Hematopoietic multipotent progenitor cell treated with erythropoietin and hydrocortisone succinate and interleukin-3 and kit ligand, for 4 days (in vitro differentiated cells): ENCODE measurements at places on chromosomes 1 and 21.

DNA sequence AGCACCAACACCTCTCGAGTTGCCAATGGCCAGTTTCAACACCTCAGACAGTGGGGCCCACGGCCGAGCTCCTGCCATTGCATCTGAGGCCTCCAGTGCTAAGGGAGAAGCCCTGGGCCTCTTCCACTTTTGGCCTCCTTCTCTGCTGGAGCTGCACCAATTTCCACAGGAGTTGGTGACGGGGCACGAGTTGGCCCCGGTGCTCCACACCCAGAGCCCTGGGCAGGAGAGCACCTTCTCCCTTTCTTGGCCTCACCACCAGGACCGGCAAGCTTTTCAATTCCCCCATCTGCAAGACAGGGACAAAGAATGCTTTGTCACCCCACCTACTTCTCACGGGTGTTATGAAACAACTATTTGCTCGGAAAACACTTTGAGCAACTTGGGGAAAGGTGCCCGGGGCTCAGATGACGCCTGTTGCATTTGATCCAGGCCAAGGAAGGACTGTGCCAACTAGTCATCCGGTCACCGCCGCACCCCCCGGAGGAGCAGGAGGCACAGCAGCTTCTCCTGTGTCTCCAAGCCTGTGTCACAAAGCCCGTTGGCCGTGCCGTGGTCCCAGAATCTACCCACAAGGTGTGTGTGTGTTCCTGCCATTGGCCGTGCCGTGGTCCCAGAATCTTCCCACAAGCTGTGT is 55.2 kb downstream of the TOMM20 start:
- peak; percentile 51 for DNase-seq

GRCh38 chr1:210662291-210663050 is 333.8 kb downstream of the HHAT start:
- DNase-seq = no peak

DNA sequence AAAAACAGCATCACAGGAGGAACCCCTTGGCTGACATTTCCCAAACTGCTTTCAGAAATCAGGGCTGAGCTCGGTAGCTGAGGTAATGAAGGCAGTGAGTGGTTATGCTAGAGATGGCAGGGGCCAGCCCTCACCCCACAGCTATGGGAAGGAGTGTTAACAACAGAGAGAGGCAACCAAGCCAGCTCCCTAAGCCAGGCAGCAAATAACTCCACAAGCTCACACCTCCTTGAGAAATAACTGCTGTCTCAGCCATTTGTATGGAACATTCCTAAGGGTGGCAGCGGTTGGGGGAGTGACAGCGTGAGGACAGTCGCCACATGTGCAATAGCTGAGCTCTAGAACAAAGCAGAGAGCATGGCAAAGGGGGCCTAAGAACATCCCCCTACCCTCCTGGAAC is 42.6 kb downstream of the LMX1A start:
- DNase-seq = no peak

DNA sequence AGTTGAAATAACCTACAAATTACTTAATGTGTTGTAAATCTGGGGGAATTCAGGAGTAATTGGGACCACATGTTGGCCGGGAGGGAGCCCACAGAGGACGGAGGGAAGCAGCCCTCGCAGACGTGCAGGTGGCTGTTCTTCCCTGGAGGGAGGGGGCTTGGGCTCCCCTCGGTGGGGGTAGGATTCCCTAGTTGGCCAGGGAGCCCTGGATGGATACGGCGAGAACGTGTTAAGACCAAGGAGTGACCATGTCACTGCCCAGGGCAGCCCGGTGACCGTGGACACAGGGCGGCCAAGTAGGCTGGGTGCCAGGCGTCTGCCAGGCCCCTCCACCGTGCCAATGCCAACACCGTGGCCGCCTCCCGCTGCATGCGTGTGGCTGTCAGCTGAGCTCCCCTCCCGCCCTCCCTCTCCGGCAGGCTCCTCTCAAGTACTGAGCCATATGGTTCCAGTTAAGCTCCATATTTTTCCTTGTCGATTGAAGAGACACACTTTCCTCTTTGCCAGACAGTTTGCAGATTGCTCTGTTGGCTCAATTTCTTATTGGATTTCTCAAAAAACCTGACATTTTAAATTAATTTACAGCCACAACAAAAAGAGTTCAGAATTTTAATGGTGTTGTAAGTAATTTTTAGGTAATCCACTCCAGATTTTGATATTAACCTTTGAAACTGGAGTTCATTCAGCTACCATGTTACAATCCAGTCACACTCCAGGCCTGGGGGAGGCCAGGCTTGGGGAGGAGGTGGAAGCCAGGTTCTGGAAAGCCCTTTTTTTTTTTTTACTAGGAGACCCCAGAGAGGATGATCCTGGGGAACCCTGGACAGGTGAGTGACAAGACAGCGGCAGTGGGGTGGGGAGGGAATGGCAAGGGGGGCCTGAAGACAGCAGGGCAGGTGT is 71.2 kb downstream of the CASZ1 start:
- DNase-seq = no peak

GRCh38 chr1:26164861-26165842 is 3.6 kb downstream of the C1orf232 start:
- DNase-seq = no peak

GRCh38 chr1:165383067-165383466 is 26.6 kb upstream of the LMX1A start:
- no peak for DNase-seq

DNA sequence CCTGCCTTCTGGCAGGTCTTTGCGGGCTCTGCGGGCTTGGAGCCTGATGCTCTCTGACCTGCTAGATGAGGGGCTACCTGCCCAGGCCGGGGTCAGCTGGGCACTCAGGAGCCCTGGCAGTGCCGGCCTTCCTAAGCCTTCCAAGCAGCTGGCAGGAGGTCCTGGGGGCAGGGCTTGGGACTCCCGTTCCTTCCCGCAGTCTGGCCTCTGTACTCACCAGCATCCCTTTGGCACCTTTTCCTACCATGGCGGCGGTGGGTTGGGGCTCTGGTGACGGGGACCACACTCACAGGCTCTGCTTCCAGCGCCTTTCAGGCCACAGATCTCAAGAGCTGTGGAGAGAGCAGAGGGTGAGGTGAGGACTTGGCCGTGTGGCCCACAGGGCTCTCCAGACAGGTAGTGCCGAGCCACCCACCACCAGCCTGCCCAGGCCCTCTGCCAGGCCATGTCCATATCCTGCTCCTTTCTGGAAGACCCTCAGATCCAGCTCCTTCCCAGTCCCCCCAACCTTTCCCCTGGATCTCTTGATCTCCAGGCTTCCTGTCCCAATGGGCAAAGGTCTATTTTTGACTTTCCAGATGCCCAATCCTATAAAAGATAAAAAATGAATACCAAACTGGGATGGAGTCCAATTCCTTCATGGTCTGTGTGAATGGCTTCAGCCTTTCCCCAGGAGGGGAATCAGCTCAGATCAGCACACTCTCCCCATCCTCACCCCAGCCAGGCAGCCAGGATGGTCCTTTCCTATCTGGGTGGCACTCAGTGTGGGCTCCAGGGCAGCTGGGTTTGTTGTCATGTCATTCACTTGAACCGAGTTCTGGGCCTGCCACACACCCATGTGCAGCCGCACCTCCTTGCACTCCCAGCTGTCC is 7.0 kb downstream of the SLC6A9 start:
- DNase-seq = no peak

DNA sequence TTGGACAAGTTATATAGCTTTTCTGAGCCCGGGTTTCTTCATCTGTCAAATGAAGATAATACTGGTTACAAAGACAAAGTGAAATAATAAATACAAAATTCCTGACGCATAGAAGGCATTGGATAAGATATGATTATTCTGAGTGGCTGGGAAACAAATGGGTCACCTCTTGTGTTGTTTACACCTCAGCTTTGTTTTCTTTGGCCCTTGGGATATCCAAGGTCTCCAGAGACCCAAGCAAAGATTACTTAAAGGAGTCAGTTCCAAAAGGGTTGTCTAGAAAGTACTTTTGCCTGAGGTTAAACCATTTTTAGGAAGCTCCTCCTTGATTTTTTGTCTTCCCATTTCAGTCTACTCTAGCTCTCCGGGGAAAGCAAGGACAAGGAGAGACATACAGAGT is 9.7 kb downstream of the KHDRBS1 start:
- no peak for DNase-seq

- no peak for DNase-seq
These were observed 109.3 kb downstream of the KAZN start for GRCh38 chr1:14707531-14708445.

DNA sequence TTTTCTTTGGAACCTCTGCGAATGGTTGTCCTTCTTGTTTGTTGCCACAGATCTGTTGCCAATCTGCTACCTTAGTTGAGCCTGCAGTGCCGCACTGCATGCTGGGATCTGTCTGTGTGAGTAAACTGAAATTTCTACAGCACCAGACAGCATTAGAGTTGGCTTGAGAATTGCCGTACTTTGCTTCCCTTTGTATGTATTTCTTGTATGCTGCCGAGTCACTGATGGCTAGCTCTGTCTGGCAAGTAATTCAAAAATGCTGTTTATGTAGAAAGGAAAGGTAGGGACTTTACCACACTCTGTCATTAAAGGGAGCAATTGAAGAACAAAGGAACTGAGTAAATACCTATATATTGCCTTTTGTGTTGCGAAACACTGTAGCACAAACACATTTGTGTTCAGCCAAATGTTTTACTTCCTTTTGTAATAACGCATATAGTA is 857.4 kb downstream of the USP25 start:
- DNase-seq = no peak

- DNase-seq = no peak
These were observed 27.3 kb upstream of the COL16A1 start for GRCh38 chr1:31731049-31731565.

GRCh38 chr21:17128132-17128531 is 384.7 kb upstream of the CXADR start:
- no peak for DNase-seq

DNA sequence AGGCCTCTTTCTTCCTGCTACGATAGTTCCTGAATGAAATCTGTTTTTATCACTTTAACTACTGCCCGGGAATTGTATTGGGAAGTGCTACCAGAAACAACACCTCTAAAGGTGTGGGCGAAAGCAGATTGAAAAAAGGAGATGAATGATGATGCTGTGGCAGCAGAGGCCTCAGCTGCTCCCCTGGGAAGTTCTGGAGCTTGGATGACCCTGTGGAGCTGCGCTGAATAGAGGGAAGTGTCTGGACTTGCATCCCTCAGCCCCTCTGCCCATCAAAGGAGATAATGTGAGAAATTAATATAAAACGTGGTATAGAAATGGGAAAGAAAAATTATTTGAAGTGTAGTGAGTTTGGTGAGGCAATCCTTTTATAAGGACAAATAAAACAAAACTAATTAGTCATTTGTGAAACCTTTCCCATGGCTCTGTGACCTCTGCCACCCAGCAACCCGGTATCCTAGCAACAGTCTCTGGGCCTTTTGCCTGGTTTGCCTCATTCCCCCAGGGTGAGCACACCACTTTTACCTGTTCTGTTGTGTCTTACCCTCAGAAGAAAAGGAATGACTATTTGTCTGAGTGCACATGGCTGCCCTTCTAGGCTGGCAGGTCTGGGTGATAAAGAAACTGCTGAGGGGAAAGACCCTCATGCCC is 21.3 kb downstream of the OVAAL start:
- DNase-seq = no peak

- peak; percentile 43 for DNase-seq
These were observed 28.6 kb downstream of the EBNA1BP2 start for GRCh38 chr1:43143441-43143888.

DNA sequence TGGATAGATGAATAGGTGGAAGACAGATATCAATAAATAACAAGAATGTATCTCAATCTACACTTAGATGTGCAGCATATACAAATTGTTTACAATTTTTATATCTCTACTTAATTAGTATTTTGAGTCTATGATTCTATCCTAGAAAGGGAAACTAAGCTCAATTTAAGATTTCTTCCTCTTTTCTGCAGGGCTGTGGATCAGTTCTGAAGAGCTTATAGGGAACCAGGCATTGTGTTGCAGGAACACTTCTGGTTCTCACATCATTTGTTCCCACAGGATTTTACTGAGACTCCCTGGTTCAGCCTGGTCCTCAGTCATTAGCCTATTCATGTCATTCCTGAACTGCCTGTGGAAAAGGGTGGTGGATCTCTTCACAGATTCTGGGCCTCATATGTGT is 105.8 kb downstream of the TNFSF18 start:
- DNase-seq = no peak

DNA sequence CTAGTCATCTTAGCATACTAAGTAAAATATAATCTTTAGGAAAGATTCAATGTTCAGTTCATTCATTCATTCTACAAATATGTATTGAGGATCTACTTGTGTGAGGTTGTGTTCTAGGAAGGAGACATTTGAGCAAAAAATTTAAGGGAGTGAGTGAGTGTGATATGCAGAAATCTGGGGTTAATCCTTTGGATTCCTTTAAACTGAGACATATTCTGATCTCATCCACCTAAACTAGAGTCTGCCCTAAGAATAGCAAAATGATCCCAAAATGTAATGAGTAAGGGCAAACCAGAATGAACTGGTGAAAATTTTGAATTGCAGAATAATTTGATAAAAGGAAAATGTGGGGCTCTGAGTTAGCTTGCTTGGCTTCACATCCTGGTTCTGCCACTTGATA is 8.6 kb downstream of the UBE2U start:
- no peak for DNase-seq

- no peak for DNase-seq
These were observed 43.1 kb upstream of the EXOSC10 start for GRCh38 chr1:11142618-11143391.

DNA sequence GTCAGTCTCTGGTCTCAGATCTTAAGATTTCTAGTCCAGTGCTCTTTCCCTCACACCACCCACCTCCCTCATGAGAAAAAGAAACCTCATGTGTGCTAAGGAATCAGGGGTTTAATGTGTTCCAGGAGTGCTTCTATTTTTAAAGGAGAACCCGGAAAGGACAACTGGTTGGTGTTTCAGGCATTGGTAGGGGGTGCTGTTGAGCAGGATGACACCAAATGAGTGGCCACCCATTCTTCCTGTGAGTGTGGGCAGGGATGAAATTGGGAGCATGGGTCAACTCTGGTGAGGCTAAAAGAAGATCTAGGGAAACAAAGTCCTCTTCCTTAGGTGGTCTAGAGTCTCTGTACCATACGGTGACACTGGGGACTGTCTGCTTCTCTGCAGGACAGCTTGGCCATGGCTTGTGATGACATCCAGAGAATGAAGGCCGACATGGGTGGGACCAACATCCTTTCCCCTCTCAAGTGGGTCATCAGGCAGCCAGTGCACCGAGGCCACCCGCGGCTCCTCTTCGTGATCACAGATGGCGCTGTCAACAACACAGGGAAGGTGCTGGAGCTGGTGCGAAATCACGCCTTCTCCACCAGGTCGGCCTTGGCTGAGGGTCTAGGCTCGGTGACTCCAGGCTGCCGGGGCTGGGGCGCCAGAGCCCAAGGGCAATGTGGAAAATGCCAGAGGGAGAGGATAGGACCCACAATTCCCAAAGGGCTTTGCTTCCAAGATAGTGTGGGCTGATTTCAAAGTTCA is 39.3 kb downstream of the VWA5B1 start:
- DNase-seq = no peak

GRCh38 chr1:31985430-31985829 is 28.2 kb upstream of the KHDRBS1 start:
- peak; percentile 21 for DNase-seq
